Right ventricle myocardium inferior (tissue), 1 donor: ENCODE measurements at places on chromosomes 1 and 21. TPM values are rescaled to one million over a fixed set of nuclear protein-coding genes. Genes with fewer than 3 reads are reported as not detected.

The PRRX1 gene
- 46.3 TPM for total RNA-seq

The RRP1B gene
- total RNA-seq: 9.5 TPM

The OR2T34 gene
- not detected for total RNA-seq

The ZYG11A gene
- total RNA-seq: not detected

The RIMS3 gene
- total RNA-seq: 1.6 TPM

The RSPH1 gene
- total RNA-seq: not detected

The INSRR gene
- total RNA-seq: 0.46 TPM

The SYT14 gene
- not detected for total RNA-seq

The RAB13 gene
- total RNA-seq: 61.4 TPM

The SLC35D1 gene
- total RNA-seq: 3.2 TPM

The CNTN2 gene
- 0.51 TPM for total RNA-seq

The MAN1C1 gene
- total RNA-seq: 19.5 TPM

The WNT9A gene
- 0.73 TPM for total RNA-seq

The OR2T29 gene
- not detected for total RNA-seq

The WDR64 gene
- total RNA-seq: not detected

The FCRL5 gene
- total RNA-seq: not detected

The SPATC1L gene
- 7.7 TPM for total RNA-seq

The SERPINC1 gene
- total RNA-seq: 0.46 TPM

The TSACC gene
- not detected for total RNA-seq

The CD164L2 gene
- not detected for total RNA-seq

The CHIT1 gene
- 0.51 TPM for total RNA-seq

The C1orf210 gene
- not detected for total RNA-seq

The NKAIN1 gene
- total RNA-seq: 0.14 TPM

The TTC24 gene
- total RNA-seq: not detected

The MANEAL gene
- 1.2 TPM for total RNA-seq

The TMEM82 gene
- total RNA-seq: not detected
